Naive thymus-derived CD8-positive, alpha-beta T cell (primary cell): ENCODE measurements at places on chromosomes 11 and 22. TPM values are rescaled to one million over a fixed set of nuclear protein-coding genes. Genes with fewer than 3 reads are reported as not detected.
A peak's percentile ranks its signal among the peaks of the same experiment; 100 is the strongest.

- DNase-seq, result no peak
- H3K4me1 ChIP-seq, result no peaks in the 10 kb centered on the region
- no peak overlapping the region for H3K27ac ChIP-seq
- H3K4me3 ChIP-seq, result no peak overlapping the region
- peaks cover 4% of the 10 kb centered on the region for H3K27me3 ChIP-seq
These were observed 244.3 kb upstream of the SORL1-AS1 start for GRCh38 chr11:121696931-121697670.

DNA sequence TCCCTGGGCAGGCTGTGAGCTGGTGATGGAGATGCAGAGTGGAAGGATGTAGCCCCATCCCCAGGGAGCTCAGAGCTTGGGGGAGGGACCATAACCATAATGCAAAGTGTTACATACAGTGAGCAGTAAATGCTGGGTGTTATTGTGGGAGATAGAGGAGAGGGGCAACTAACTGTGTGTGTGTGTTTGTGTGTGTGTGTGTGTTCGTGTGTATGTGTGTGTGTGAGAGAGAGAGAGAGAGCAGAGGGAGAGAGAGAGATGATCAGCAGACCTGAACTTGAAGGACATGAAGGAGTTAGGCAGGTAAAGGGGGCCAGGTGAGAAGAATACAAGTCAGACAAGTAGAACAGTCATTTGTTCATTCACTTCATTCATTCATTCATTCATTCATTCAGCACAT lies 74.2 kb downstream of the CACNG2 start:
- H3K4me1 ChIP-seq, result no peaks in the 10 kb centered on the region
- no peak overlapping the region for H3K4me3 ChIP-seq
- H3K27ac ChIP-seq, result no peak overlapping the region
- peaks cover 31% of the 10 kb centered on the region for H3K27me3 ChIP-seq
- no peak for DNase-seq

Gene C11orf54
- 49.2 TPM for total RNA-seq

DNA sequence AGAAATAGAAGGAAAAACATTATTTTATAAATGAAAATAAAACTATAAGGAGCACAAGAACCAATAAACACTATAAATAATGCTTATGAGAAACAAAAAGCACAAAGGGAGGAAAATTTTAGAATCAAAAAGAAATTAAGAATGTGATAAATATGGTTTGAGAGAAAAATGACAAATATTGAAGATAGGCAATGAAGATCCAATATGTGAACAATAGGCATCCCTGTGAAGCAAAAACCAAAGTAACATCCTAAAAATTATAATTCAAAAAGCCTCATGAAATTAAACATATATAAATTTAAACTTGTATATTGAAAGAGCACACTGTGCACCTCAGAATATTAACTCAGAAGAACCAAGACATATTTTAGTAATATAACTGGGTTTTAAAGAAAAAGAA lies 216.2 kb downstream of the GRIK4 start:
- no peaks in the 10 kb centered on the region for H3K36me3 ChIP-seq
- H3K27ac ChIP-seq, result no peak overlapping the region
- H3K4me1 ChIP-seq, result no peaks in the 10 kb centered on the region
- H3K27me3 ChIP-seq, result no peaks in the 10 kb centered on the region
- no peak for DNase-seq

DNA sequence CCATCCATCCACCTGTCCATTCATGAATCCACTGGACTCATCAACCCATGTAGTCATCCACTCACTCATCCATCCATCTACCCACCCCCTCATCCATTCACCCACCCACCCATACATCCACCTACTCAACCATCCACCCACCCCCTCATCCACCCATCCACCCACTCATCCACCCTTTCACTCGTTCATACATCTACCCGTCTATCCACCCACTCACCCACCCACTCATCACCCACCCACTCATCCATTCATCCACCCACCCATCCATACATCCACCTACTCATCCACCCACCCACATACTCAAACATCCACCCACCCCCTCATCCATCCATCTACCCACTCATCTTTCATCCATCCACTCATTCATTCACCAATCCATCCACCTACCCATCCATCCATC lies 37.7 kb downstream of the RTL6 start:
- no peak overlapping the region for H3K4me3 ChIP-seq
- H3K36me3 ChIP-seq, result peaks cover 4% of the 10 kb centered on the region
- H3K27ac ChIP-seq, result no peak overlapping the region
- DNase-seq, result no peak
- peaks cover 32% of the 10 kb centered on the region for H3K4me1 ChIP-seq

- H3K4me1 ChIP-seq, result no peaks in the 10 kb centered on the region
- no peak for DNase-seq
- H3K27me3 ChIP-seq, result no peaks in the 10 kb centered on the region
- H3K36me3 ChIP-seq, result no peaks in the 10 kb centered on the region
- no peak overlapping the region for H3K27ac ChIP-seq
These were observed 599.2 kb upstream of the LUZP2 start for GRCh38 chr11:23897453-23898286.

DNA sequence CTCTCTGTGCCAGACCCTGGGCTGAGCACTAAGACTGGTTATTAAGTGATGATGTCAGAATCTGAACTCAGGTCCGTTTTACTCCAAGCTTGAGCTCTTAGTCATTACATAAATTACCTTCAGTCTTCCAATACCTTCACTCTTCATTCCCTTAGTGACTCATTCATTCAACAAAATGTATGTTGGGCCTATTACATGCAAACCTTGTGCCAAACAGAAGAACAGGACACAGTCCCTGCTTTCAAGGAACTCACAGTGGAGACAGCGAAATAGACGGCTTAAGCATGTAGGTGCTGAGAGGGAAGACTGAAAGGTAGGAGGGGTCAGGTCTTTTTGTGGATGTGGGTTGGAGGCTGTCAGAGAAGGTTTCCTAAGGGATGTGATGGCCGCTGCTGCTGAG lies 3.3 kb downstream of the KCTD14 start:
- no peak overlapping the region for H3K4me3 ChIP-seq
- H3K4me1 ChIP-seq, result peaks cover 7% of the 10 kb centered on the region
- no peak overlapping the region for H3K27ac ChIP-seq
- peaks cover 21% of the 10 kb centered on the region for H3K27me3 ChIP-seq
- no peak for DNase-seq
- no peaks in the 10 kb centered on the region for H3K36me3 ChIP-seq

DNA sequence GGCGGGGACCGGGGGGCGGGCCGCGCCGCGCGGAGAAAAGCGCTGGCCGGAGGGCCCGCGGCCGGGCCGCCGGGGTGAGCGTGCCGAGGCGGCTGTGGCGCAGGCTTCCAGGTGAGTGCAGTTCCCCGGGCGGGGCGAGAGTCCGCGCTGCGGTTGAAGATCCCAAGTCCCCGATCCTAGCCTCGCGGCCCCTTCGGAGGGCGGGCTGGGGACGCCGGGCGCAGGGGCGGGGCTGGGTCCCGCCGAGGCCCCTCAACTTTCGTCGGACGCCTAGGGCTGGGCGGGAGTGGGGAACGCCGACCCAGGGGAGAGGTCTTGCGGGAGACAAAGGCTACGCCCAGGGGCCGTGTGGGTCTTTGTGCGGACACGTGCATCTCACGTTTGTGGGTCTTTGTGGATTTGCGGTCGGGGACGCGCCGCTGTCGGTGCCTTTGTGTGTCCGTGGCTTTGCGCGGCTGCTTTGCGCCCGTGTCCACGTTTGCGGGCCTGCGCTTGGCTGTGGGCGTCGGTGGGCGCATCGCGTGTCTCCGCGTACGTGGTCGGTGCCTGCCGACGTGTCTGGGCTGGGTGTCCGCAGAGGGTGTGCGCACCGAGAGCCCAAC lies at the start of gene TSKU:
Gene TSKU, plus strand, starts transcription at position 63 of the 602 bp plus-strand sequence. CDS start 12,261 bp downstream, outside the sequence.
- peaks cover 5% of the 10 kb centered on the region for H3K4me1 ChIP-seq
- no peak for DNase-seq
- peak within 1 kb of the TSS; percentile 54 for H3K27ac ChIP-seq
- peaks cover 43% of the 10 kb centered on the region for H3K27me3 ChIP-seq
